ENCODE measurements at places on chromosomes 6 and 20. TPM values are rescaled to one million over a fixed set of nuclear protein-coding genes. Genes with fewer than 3 reads are reported as not detected.

DNA sequence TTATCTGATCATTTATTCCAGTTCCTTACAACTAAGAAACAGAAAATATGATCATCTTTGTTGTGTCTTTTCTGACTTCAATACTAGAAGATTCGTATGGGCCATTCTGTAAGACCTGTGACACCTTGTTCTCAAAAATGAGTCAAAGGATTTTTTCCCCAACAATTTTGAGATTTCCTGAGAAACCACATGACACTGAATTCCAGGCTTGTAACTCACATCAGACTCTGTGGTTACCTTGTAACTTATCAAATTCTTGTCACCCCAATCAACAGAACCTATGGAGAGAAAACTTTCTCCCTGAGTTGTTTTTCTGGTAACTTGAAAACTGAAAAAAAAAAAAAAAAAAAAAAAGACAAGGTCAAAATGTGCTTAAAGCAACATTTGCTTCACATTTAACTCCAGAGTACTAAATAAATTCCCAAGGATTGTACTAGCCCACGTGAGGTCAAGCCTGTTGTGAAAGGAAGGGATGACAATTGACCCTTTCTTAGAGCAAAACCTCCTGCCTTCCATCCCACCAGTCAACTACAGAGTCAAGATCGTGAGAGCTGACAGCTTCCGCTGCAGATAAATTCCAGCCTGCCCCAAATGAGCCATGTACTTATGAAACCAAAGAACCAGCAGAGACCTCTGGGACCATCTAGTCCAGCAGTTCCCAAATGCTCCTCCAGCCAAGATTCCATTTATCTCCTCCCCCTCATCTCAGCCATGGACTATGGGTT is 140.3 kb downstream of the TBX18 start:
- no peak for DNase-seq

DNA sequence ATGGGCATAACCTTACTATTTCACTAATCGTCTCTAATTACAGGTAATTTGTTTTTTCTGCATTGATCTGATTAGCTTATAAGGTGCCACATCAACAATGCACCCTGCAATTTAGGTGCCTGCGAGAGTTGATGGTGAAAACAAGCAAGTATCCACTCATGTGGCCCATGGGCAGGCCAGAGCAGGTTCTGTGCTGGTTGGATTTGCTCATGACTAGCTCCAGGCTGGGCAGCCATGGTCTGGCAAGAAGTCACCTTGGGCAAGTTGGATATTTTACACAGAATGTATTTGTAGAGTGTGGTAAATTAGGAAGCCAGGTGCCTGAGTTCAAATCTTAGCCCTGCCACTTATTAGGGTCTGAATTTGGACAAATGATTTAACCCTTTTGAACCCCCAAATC is 25.3 kb downstream of the RAB44 start:
- no peak for DNase-seq

DNA sequence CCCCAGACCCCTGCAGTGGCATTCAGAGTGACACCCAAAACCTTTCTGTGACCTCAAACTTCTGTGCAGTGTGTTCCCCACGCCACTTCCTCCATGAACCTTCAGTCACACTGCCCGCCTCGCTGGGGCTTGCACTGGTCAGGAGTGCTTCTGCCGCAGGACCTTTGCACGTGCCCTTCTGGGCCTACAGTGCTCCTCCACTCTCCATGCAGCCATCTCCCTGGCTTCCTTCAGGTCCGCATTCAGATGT is 27.1 kb downstream of the SYNJ2 start:
- DNase-seq: no peak

DNA sequence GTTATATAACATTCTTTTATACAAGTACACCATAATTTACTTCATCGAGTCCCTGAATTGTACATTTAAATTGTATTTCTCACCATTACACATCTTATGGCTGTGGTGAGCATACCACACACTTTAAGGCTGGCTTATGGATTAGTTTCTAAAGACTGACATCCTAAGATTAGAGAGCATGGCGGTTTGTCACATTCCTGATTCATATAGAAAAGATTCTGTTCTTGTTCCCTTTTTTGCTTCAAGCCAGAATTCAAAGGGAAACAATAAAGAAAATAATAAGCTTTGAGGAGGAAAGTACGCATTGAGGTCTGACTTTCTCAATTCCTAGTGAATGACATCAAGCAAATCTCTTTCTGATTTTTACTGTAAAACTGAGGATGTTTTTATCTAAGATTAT is 2.5 kb downstream of the BTN1A1 start:
- no peak for DNase-seq

DNA sequence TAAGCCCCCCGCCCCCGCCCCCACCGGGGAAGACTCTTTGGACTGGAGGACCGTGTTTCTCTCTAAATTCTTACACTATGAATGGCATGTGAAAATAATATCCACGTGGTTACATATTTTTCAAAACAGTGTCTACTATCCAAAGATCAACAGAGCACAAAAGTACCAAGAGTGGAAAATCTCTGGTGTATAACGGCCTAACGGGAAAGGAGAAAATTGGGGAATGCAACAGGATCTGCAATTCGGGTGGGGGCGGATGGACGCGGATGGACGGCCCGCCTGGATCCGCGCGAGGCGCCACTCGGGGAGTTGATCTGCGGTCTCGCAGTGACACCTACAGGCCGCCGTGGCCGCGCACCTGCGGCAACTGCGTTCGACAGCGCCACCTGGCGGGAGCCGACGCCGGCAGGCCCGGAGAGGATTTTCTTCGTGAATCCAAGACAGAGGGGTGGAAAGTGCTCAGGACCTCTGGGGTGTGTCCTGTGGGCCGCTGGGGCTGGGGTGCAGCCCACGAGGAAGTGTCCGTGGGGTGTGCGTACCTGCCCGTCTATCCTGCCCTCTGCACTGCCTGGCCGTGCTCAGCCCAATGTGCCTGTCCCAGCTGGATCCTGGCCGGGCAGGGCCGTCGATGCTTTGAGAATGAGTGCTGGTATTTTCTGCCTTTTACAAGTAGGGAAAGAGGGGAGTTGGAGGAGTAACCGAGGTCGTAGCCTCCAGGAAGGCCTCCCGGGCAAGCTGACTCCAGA is 18.6 kb downstream of the ANKRD60 start:
- DNase-seq: peak; percentile 80

DNA sequence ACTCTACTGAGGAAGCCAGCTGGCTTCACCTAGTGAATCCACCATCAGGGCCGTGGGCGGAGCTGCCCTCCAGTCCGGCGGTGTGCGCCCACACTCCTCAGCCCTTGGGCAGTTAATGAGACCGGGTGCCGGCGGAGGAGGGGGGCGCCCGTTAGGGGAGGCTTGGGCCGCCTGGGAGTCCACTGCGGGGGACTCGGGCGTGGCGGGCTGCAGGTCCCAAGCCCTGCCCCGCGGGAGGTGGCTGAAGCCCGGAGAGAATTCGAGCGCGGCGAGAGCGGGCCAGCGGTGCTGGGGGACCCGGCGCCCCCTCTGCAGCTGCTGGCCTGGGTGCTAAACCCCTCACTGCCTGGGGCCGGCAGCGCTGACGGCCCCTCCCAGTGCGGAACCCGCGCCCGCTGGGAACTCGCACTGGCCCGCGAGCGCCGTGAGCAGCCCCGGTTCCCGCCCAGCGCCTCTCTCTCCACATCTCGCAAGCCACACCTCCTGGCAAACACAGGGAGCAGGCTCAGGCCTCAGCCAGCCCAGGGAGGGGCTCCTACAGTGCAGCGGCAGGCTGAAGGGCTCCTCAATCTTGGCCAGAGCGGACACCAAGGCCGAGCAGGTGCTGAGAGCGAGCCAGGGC is 38.4 kb upstream of the GCNT2 start:
- no peak for DNase-seq

- DNase-seq: no peak
Observed at GRCh38 chr6:34441526-34441925, 15.7 kb upstream of the RPS10 start.

- DNase-seq: no peak
Observed at GRCh38 chr6:3957321-3957720, 108.1 kb downstream of the FAM50B start.

GRCh38 chr6:132084811-132085509 is 133.8 kb upstream of the CCN2 start:
- DNase-seq: no peak

GRCh38 chr6:135869857-135870256 is 18.4 kb downstream of the PDE7B start:
- no peak for DNase-seq

GRCh38 chr20:12112665-12113064 is 195.0 kb downstream of the BTBD3 start:
- no peak for DNase-seq

DNA sequence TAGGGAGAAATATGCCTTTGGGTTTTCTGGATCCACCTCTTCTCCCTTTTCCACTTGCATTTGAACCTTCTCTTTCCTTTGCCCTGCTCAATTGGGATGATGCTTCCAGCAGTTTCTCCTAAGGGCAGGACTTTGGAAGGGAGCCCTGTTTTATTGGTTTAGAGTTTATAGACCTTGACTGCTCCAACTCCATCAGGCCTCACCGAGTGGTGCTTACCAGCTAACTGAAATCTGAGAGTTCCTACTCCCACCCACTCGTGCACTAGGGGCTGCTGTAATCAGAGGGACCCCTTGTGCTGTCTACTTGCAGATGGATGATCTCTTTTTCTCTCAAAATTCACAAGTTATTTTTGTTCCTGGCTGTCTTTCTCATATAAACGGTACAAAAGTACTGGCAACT is 121.3 kb upstream of the SLC22A16 start:
- DNase-seq: no peak

DNA sequence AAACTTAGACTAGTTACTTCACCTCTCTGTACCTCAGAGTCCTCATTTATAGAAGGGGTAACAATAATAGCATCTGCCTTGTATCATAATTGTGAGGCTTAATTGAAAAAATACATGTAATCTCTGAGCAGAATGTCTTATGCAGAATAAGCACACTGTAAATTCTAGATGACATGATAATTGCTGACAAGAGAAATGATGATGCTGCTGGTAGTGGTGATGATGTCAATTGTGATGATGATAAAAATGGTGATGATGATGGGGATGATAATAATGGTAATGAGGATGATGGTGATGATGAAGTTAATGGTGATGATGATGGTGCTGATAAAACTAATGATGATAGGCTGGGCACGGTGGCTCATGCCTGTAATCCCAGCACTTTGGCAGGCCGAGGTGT is 346.1 kb upstream of the CDH4 start:
- DNase-seq: no peak

GRCh38 chr6:46078294-46078693 is 51.5 kb upstream of the ENPP4 start:
- DNase-seq: no peak

GRCh38 chr6:53979468-53980067 is 131.7 kb upstream of the MLIP start:
- peak; percentile 14 for DNase-seq

DNA sequence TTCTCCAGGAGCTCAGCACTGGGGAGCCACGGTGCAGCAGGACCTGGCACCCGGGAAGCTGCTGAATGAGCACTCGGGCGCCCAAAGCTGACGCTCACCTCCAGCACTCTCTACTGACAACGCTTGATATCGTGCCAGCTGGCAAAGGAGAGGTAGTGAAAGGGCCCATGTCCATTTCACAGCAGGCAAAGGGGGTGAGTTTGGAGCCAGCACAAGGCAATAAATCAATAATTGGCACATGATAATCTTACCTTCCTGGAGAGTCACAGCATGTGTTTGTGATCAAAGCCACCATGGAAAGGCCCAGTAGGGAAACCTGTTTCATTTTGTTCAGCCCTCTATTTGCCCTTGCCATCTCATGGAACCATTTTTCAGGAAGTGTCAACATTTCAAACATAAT is 23.3 kb upstream of the SMIM26 start:
- DNase-seq: no peak

GRCh38 chr6:127340171-127340570 is 3.2 kb downstream of the ECHDC1 start:
- no peak for DNase-seq

- no peak for DNase-seq
Observed at GRCh38 chr6:34595332-34596184, 39.4 kb upstream of the SPDEF start.

GRCh38 chr20:8583566-8584043 is 451.5 kb downstream of the PLCB1 start:
- DNase-seq: no peak

DNA sequence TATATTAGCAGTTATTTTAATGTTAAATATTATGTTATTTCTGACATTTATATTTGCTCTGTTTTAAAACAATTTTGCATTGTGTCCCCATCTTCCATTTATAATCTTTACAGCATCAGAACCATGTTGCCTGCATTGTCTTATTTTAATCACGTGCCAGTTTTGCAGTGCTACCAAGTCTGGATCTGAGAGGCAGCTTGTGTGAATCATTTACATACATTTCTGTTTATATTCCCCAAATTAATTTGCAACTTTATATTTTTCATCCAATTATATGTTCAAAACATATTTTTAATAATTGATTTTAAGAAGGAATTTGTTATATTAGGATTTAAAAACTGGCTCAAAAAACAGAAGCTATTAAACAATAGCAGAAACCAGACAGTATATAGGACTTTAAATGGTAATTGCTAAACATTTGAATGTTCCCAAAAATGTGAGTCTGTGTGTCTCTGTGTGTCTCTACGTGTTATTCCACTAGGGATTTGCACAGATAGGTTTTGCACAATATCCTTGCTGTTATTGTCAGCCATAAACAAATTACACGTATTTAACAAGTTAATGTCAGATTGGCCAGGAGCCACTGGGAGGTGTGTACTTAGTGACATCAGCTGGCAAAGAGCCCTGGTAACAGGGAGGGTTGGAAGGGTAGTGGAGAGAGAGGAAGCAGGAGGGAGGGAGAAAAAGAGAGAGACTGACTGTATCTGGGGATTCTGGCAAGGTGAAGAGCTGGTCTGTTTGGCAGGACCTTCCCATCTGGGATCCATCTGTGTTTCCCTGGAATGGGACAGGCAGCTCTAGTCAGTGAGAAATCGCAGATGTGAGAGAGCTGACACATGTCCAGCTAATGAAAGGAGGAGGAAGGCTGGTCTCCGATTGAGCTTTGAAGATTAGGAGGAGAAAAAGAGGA is 72.1 kb downstream of the CBFA2T2 start:
- DNase-seq: peak; percentile 88

- DNase-seq: no peak
Observed at GRCh38 chr6:22133357-22133756, 163.5 kb downstream of the PRL start.

- DNase-seq: no peak
Observed at GRCh38 chr20:63903796-63904561, 9.1 kb downstream of the DNAJC5 start.

GRCh38 chr6:168828800-168829199 is 387.8 kb downstream of the SMOC2 start:
- no peak for DNase-seq

The SLC32A1 gene
- total RNA-seq: 13.7 TPM

The DCDC2 gene
- 2.6 TPM for total RNA-seq

The ULBP3 gene
- total RNA-seq: 4.2 TPM

The SNHG17 gene
- total RNA-seq: 6.1 TPM

The CLVS2 gene
- 35.0 TPM for total RNA-seq

The CST1 gene
- not detected for total RNA-seq

The HLA-C gene
- total RNA-seq: 10.1 TPM

The C6orf163 gene
- total RNA-seq: 12.3 TPM

The FOXS1 gene
- 1.8 TPM for total RNA-seq

The AKAP12 gene
- total RNA-seq: 51.3 TPM

The ZBP1 gene
- 0.09 TPM for total RNA-seq

The TRIM15 gene
- not detected for total RNA-seq
